ENCODE measurements at places on chromosomes 7 and 10. TPM values are rescaled to one million over a fixed set of nuclear protein-coding genes. Genes with fewer than 3 reads are reported as not detected.

The MSMB gene
- total RNA-seq, result not detected

The COL28A1 gene
- 0.32 TPM for total RNA-seq

The FAM25C gene
- total RNA-seq, result not detected

The HPS1 gene
- total RNA-seq, result 29.3 TPM

The COL26A1 gene
- total RNA-seq, result not detected

The GRM3 gene
- not detected for total RNA-seq

Measured in smooth muscle cell of the umbilical artery (primary cell).